ENCODE measurements at places on chromosomes 11 and 22.

- no peak for DNase-seq
These were observed 13.8 kb downstream of the SMARCB1 start for GRCh38 chr22:23800297-23801237.

DNA sequence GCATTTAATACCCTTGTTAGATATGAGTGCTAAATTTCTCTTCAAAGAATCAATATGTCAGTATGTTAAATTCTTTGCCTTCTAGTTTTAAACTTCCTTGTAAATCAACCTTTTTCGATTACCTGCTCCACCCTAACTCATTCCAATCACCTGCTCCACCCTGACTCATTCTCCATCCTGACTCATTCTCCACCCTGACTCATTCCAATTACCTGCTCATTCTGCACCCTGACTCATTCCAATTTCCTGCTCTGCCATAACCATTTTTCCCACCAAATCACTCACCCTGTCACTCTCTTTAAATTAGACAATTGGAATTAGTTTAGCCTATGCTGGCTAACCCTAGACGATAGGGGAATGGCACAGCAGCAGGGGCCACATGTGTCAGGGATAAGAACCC, 519.5 kb upstream of the LRRC4C start:
- DNase-seq, result no peak

GRCh38 chr11:71096751-71097388, 155.5 kb downstream of the SHANK2 start:
- DNase-seq, result no peak

DNA sequence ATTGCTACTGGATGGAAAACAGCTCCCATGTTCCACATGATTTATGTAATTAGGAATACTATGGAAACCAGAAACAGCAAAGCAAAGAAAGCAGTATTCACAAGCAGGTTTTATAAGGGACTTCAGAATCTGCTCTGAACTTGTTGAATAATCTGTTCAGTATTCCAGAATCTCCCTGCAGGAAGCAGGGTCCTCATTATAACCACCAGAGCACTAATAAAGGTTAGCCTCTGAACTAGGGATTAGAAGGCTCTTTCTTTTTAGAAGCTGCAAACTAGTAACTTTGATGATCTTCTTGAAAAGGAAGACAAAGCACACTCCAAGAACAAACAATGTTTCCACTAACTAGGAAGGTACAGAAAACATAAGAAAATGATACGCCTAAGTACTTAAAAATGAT, 125.8 kb downstream of the DCDC1 start:
- no peak for DNase-seq

DNA sequence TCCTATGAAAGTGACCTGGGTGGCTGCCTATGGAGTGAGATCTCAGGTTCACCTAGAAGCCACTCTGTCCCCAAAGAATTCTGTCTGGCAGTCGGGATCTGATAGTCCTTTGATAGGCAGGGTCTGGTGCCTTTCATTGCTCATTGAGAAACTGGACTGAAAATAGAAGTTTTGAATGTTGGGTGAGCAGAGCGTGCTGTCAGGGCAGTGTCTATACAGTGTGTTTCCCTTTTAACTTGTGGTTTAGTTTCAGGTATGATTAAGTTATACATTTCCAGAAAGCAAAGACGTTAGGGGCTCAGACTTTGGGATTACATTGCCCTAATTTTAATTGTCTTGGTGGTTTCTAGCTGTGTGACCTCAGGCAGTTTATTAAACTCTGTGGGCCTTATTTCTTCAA, 111.3 kb upstream of the PAX6 start:
- DNase-seq, result no peak

DNA sequence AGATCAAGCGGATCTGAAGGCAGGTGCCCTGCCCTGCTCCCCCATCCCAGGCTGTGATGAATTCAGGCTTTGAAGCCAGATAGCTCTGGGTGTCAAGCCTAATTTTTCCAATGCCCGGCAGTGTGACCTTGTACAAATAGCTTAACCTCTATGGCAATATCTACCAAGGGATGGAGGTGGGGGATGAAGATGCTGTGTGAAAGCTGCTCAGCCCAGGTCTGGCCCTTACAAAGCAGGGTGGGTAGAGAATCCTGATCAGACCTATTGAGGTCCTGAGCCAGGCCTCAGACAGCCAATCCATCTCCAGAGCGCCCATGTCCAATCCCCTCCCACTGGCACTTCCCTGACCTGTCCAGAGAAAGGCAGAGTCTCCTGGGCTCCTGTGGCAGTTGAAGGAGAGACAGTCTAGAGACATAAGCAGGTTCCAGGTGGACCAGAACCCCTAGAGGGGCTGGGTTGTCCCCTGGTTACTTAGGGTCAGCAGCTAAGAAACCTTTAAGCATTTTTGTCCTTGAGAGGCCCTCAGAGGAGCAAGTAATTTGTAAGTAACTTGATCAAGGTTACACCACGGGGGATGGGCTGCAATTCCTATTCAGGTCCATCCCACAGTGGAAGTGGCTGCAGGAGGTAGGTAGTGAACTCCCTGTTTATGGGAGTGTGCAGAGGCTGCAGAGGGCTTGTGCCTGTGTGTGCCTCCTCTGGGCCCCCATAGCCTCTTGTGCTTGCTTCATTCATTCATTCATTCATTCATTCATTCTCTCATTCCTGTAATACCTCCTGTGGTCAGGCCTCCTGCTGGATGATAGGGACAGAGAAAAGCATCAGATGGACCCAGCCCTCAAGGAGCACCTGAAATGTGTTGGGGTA, 10.4 kb downstream of the P2RY2 start:
- no peak for DNase-seq

DNA sequence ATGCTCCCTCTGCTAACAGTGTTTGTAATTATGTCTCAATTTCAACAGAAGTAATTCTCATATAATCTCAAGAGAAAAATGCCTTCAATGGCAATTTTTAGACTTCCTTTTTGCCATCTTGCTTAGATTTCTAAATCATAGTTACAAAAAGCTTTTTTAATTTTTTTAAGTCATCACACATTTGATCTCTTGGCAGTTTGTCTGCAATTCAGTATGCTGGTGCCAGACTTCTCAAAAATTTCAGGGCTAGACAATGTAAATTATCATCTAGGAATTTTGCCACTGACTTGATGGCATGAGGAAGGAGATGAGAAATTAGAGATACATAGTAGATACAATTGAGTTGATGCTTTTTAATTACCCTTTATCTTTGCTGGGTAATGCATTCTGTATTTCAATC, 1176.7 kb upstream of the CNTN5 start:
- no peak for DNase-seq

GRCh38 chr11:16596231-16596630, 142.2 kb upstream of the C11orf58 start:
- DNase-seq, result no peak

- no peak for DNase-seq
These were observed 41.5 kb upstream of the CYP2D6 start for GRCh38 chr22:42171946-42172719.

DNA sequence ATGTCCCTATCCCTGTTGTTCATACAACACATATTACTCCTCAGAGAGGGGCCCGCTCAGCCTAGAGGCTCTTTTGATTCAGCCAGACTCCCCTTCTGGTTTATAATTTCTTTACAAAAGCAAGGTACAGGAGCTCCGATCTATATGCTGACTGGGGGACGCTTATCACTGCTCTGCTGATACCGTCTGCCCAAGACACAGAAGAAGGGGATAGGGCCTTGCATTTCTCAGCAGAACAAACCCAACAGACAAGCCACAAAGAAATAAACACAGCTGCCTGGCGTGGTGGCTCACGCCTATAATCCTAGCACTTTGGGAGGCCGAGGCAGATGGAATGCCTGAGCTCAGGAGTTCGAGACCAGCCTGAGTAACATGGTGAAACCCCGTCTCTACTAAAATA, 109.9 kb upstream of the AKIP1 start:
- DNase-seq, result no peak

DNA sequence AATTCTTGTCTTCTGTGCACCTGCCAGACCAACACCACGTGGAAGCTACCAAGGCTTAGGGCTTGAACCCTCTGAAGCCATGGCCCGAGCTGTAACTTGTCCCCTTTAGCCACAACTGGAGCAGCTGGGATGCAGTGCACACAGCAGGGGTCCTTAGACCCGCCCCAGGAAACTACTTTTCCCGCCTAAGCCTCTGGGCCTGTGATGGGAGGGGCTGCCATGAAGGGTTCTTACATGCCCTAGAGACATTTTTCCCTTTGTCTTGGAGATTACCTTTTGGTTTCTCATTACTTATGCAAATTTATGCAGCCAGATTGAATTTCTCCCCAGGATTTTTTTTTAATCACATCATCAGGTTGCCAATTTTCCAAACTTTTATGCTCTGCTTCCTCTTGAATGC, 9.7 kb downstream of the PATE3 start:
- DNase-seq, result no peak

DNA sequence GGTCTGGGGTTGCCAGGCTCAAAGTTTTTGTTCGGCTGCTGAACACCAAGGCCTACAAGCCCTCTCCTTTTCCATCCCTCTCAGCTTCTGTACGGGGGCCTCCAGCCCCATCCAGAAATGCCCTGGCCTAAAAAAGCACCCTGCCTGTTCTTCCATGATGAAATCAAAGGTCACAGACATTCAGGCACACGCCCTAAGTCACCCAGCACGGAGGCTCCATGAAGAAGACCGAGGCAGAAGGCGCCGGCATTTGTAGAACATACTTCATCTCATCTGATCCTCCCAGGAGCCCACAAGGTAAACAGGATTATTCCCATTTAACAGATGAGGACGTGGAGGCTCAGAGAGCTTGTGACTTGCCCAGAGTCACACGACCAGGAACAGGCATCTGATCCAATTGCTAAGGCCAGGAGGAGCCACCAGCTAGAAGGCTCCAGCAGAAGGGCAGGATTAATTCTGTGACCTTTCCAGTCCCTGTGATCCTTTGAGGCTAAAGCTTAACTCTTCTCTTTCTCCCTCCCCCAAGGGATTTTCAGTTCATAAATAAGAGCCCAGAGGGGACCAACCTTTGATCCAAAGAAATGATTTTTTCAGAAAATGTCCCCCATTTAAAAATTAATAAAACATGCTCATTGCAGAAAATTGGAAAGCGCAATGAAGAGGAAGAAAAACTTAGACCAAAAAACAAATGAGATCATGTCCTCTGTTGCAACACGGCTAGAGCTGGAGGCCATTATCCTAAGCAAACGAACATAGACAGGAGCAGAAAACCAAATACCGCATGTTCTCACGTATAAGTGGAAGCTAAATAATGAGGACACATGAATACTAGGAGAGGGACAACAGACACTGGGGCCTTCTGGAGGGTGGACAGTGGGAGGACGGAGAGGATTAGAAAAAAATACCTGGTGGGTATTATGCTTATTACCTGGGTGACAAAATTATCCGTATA, 38.7 kb downstream of the CYTH4 start:
- no peak for DNase-seq

DNA sequence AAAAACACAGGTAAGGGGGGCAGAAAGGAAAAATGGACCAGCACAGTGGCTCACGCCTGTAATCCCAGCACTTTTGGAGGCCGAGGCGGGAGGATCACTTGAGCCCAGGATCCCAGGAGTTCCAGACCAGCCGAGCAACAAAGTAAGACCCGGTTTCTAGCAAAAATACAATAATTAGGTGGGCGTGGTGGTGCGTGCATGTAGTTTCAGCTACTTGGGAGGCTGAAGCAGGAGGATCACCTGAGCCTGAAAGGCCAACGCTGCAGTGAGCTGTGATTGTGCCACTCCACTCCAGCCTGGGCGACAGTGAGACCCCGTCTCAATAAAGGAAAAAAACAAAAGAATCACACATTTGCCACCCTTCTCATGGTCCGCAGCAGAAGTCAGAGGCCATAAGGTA, 519.4 kb downstream of the BRD1 start:
- no peak for DNase-seq

DNA sequence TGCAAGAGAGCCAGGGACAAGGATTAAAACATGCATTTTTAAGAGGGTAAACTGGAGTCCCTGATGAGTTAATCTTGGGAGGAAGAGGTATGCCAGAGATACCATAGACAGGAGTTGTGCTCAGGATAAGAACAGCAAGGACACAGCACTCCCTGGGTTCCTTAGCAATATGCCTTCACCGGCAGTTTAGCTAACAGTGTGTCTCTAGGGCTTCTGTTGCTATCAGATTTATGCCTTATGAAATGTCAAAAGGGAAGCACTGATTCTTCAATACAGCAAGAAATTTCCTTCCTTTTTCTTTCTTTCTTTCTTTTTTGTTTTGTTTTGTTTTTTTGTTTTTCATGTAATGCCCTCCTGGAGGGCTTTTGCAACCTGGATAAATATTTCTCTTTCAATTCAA, 71.3 kb upstream of the LARGE1 start:
- no peak for DNase-seq

DNA sequence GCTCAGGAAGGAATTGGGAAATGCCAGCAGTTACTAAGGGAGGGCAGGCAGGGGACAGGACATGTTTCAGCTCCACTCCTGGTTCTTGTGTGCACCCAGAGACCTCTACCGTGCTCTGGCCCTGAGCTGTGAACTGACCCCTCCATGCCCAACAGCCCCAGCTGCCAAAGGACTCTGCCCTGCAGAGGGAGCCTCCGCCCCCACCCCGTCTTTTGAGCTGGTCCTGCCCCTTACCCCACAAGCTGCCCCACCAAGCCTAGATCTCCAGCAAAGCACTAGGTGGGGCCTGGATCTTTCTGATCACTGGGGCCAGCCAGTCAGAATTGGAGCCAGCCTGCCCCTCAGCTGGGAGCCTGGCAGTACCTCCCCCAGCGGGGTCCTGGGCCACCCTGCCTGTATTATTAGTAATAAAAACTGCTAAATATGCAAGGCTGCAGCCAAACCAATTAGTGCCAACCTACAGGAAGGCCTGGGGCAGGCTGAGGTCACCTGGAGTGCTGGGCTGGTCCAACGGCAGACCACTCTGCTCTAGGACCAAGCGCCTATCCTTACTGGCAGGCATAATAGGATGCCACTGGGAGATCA, 23.9 kb upstream of the DRICH1 start:
- no peak for DNase-seq

GRCh38 chr11:1943977-1944376, 3.2 kb upstream of the MRPL23 start:
- no peak for DNase-seq

DNA sequence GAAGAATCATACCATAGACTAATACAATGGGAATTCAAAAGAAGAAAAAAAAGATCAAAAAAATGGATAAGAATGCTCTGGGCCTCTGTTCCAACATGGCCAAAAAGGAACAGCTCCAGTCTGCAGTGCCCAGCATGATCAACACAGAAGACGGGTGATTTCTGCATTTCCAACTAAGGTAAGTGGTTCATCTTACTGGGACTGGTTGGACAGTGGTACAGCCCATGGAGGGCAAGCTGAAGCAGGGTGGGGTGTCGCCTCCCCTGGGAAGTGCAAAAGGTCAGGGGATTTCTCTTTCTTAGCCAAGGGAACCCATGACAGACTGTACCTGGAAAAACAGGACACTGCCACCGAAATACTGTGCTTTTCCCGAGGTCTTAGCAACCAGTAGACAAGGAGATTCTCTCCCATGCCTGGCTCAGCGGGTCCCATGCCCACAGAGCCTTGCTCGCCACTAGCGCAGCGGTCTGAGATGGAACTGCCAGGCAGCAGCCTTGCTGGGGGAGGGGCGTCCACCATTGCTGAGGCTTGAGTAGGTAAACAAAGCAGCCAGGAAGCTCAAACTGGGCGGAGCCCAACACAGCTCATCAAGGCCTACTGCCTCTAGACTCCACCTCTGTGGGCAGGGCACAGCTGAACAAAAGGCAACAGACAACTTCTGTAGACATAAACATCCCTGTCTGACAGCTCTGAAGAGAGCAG, 428.4 kb downstream of the MN1 start:
- DNase-seq, result no peak

- no peak for DNase-seq
These were observed 120.4 kb upstream of the GRIA4 start for GRCh38 chr11:105489446-105489845.

GRCh38 chr22:44642096-44642644, 59.8 kb upstream of the PRR5 start:
- DNase-seq, result no peak

- no peak for DNase-seq
These were observed 84.1 kb downstream of the PARVA start for GRCh38 chr11:12461516-12461915.

Data from AG09309 (cell line).